NK-92 treated with Interleukin-12 subunit alpha and Interleukin-12 subunit beta, amount 100 ng/mL, for 24 hours (cell line): ENCODE measurements at places on chromosomes 3 and 15.

DNA sequence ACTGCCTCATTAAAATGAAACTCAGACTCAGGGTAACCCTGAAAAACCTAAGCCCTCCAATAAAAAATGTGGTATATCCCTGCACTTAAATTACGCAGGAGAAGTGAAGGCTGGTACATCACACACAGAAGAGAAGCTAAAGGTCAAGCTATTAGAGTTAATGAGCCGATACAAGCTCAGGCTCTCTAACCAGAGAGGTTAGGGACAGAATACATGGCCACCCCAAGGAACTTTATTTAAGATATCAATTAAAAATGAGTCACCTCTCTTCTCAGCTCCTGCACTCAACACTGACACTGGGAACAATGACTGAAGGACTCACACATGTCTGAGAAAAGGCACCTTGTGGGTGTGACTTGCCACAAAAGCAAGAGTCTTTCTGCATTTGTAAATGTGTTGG lies 800.6 kb upstream of the CFAP20DC start:
- no peak for DNase-seq

DNA sequence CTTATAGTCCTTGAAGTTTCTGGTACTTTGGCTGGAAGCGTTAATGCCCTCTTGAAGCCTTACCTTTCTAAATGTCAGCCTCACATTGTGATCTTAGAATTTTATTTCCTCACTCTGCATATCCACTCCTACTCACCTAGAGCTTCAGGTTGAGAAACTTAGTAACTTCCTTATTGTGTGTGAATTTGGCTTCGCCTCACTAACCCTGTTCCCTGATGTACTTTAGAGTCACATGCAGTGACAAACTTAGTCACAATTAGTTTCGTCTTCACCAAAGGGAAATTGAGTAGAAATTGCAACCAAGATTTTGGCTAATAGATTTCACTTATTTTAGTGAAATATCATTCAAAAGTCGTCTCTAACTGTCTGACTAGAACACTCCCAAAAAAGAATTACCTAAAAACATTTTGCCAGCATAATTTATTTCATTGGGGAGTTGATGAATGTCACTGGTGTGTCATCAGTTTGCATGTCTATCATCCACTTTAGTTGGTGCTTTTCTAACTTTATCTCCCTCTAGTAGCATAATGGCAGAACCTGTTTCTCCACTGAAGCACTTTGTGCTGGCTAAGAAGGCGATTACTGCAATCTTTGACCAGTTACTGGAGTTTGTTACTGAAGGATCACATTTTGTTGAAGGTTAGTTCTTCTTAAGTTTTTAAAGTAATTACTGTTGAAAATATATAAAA lies 960 bp downstream of the MFN1 start:
- no peak for DNase-seq

- DNase-seq = no peak
Observed at GRCh38 chr3:133880886-133881455, 14.7 kb downstream of the RAB6B start.

GRCh38 chr3:103470498-103470897 lies 1035.7 kb downstream of the ZPLD1 start:
- DNase-seq = no peak

- DNase-seq = no peak
Observed at GRCh38 chr3:14793126-14793857, 25.5 kb upstream of the FGD5 start.

- DNase-seq = no peak
Observed at GRCh38 chr3:149131589-149131988, 2.2 kb downstream of the HPS3 start.

DNA sequence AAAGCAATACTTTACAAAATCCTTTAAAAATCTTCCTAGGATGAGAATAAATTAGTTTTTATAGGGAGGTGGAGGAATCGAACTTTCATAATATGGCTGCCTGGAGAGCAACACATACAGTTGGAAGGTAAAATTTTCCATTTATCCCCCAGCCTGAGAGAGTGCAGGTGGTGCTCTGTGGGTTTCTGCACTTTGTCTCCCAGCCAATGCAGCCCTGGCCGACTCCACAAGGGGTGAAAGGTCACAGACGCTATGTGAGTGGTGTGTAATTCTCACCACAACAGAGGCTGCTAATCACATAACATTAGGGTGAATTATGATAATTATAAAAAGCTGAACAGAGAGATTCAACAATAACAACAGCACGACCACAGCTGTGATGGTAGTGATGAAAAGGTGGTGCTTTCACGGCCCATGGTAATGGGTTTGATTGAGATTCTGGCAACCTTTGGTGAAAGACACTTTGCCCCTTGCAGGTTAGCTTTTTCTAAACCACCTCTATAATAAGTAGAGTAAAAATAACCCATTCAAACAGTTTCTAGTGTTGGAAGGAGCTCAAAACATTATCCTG lies 30.1 kb upstream of the NANOGP8 start:
- no peak for DNase-seq

GRCh38 chr3:114216186-114216970 lies 21.0 kb downstream of the ZNF80 start:
- DNase-seq = no peak

DNA sequence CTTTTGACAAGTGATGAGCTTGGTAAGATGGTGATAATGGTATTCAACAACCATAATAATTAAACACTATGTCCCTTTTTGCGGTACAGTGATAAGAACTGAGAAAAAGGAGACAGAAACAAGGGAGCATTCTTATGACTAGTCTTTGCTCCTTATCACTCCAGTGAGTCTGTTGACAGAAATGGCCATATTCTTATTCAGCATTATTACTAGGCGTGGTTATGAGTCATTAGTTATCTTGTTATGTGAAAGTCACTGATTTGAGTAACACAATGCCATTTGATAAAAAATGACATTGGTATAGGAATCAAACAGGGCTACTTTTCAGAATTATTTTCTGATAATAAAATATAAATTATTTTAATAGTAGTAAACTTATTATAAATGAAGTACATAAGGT lies 193.5 kb downstream of the C3orf38 start:
- no peak for DNase-seq

DNA sequence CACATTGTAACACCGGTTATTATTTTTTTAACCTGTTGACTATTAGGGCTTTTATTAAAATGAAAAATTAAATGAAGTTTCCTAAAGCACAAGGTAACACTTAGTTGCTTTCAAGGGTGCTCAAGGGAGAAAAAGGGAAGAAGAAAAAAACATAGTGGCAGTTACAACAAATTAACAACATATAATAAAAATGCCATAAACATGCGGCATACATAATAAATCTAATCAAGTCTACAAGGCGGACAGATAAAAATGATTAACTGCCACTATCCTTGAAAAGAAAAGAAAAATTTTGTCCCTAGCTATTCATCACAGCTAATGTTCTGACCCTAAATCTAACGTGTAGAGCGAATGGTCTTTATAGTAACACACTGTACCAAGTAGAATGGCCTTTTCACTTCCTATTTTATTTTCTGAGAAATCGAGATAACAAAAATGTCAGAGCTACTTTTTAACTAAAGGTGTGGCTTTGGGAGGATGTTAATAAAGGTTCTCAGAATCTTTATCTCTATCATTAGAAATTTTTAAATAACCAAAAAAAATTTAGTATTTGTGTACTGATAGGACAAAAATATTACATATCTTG lies 194.9 kb downstream of the FOXP1 start:
- DNase-seq = no peak

DNA sequence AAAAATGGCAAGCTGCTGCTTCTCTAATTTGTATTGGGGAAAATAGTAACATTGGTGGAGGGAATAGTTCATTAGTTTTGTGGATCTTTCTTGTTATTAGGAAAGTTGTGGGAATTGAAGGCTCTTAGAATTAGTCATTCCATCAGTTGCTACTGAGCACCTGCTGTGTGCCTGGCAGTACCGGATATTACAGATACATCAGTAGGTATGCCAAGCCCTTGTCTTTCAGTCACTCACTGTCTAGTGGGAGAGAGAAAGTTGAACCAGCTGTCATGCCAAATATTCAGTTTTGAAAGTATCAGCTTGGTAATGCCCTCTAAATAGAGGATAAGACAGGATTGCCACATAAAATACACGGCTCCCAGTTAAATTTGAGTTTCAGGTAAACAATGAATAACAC lies 32.5 kb downstream of the IGSF10 start:
- no peak for DNase-seq

DNA sequence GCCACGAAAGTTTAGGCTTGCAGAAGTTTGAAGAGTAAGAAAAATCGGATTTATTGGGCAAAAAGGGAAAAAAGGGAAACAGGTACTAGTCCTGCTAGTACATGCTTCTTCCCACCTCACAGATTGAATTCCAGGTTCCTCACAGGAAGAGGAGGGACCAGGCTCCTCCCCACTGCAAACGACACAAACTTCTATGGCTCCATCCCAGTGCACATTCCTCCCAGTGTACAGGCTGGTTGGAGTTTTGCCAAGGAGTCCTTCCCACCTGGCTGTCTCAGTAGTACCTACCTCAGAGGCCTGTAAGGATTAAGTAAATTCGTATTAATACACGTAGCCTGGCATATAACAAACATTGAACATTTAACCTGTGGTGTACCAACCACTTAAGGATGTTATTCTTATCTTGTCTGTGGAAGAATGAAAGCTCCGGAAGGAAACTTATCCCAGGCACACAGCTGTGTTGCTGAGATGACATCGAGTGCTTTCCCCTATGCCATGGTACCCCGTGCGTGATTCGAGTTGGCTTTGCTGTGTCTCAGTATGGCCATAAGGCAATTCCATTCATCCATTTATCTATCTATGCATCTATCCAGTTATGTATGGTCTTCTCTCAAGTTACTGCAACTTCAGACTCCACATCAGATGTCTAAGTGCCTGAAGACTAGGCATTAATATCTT lies 294.3 kb downstream of the LRTM1 start:
- no peak for DNase-seq

- no peak for DNase-seq
Observed at GRCh38 chr3:97389936-97390335, 374.6 kb upstream of the ARL6 start.

GRCh38 chr15:62782896-62783295 lies 259.7 kb upstream of the TPM1 start:
- DNase-seq = no peak

DNA sequence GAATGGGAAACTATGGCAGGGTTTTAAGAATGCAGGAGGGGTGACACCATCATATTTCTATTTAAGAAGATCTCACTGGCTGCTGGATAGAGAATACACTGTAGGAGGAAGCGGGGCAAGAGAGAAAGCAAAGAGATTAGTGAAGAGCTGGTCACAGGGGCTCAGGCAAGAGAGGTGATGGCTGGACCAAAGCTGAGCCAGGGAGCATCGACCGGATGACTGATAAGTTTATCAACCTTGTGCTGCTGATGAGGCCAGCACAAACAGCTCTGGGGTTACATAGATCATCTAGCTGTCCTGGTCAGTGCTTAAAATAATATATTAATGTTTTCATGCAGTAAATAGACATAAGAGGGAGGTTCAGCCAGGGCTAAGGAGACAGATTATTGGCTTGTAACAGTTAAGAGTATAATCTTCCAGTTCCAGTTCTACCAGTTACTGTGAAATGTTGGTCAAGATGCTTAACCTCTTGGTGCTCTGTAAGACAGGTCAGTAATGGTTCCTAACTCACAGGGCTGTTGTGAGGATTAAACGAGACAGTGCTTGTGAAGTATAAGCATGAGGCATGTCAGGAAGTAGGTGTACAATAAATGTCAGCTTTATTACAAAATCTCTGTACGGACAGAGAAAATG lies 201.0 kb upstream of the FEZF2 start:
- DNase-seq = no peak

GRCh38 chr3:53169045-53169831 lies 8.2 kb downstream of the PRKCD start:
- no peak for DNase-seq

GRCh38 chr3:190229632-190230424 lies 92.4 kb downstream of the CLDN1 start:
- no peak for DNase-seq

DNA sequence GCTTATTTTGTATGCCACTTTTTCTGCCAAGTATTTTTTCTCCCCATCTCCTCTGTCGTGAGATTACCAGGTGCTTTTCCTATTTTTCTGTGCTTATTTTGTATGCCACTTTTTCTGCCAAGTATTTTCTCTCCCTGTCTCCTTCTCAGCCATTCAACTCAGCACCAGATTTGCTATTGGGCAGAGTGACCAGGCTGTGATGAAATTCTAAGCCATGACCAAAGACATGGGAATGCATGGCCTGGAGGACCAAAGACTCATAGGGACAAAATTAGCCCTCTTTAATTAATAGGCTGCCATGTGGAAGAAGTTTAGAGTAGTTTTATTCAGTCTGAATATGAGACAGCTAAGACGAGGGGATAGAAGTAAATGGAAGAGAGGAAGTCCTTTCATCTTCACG lies 257.4 kb downstream of the SQOR start:
- DNase-seq = no peak

- DNase-seq = no peak
Observed at GRCh38 chr3:183298701-183299153, 45.7 kb downstream of the B3GNT5 start.

- no peak for DNase-seq
Observed at GRCh38 chr3:114221881-114222264, 15.5 kb downstream of the ZNF80 start.

DNA sequence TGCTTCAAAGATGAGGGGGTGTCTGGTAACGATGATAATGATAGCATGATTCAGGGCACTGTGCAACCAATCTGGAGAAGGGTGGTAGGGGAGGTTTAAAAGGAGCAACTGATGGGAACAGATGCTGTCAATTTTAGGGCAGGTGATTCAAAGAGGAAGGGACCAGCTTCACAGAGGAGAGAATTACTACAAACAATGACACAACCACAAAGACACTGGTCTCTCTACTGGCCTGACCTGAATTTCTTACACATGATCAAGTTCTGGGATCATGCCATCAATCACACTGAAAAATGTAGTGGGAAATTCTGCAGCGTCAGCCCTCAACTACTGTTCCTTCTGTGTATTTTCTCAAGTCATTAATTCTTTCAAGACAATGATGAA lies 2.6 kb upstream of the CDV3 start:
- no peak for DNase-seq

DNA sequence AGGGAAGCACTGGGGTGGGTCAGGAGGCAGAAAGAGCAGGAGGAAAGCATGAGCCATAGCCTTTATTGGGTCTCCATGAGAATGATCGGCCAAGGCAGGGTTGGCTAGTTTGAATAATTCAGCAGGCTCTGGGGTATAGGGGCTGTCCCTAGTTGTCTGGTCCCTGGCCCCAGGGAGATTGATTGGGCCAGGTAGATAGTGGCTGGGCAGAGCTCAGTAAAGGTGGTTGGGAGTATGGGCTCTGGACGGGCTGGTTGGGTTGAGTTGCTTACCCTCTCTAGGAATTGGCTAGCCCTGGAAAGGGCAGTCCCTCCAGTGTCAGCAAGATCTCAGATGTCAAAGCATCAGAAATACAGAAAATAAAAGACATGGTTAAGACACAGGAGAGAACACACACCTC lies 148.1 kb downstream of the SHQ1 start:
- DNase-seq = no peak

DNA sequence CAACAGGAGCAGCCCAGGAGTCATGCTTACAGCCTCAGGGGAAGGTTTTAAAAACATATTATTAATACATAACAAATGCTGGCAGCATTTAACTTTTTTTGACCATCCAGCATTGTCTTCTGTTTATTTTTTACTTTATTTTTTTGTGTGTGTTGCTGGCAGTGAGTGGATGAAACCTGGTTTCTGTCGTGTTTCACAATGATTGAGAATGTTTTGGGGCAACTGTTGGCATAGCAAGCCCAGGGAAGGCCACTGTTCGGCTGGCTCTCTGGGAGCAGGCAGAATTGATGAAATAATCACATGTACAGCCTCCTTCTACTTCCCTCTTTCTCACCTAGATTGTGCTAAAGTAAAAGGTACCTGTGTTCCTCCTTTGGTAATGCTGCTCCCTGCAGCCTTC lies 190.2 kb downstream of the NR1D2 start:
- DNase-seq = no peak
